Stimulated activated CD4-positive, alpha-beta T cell treated with anti-CD3 and anti-CD28 coated beads, TNF-alpha, amount 100 ng/mL, for 1 hour (primary cell): ENCODE measurements at places on chromosomes 1 and 21.

GRCh38 chr1:225445639-225446594 is 18.1 kb upstream of the LBR start:
- no peak for DNase-seq

- no peak for DNase-seq
These were observed 2.1 kb downstream of the ADAMTS4 start for GRCh38 chr1:161196521-161197451.

- no peak for DNase-seq
These were observed 52.5 kb upstream of the BOLA1 start for GRCh38 chr1:149846593-149847466.

DNA sequence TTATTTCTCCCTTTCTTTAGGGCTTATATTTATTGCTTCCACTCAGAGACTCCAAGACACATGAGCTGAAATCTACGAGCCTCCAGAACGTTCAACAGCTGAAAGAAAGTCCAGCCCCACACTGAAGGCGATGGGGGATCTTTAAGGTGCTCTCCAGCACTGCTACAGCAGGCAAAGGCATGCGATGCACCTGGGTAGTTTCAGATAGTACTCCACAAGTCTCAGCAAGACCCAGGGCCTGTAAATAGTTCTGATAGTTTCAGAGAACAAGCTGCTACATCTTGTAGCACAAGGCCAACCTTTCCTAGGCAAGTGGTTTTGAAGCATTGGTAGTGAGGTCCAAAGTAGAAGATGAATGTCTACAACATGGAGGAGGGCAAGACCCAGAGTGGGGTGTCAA is 2.2 kb upstream of the HSD3B1 start:
- no peak for DNase-seq
